ENCODE measurements at places on chromosomes 2 and 18.

DNA sequence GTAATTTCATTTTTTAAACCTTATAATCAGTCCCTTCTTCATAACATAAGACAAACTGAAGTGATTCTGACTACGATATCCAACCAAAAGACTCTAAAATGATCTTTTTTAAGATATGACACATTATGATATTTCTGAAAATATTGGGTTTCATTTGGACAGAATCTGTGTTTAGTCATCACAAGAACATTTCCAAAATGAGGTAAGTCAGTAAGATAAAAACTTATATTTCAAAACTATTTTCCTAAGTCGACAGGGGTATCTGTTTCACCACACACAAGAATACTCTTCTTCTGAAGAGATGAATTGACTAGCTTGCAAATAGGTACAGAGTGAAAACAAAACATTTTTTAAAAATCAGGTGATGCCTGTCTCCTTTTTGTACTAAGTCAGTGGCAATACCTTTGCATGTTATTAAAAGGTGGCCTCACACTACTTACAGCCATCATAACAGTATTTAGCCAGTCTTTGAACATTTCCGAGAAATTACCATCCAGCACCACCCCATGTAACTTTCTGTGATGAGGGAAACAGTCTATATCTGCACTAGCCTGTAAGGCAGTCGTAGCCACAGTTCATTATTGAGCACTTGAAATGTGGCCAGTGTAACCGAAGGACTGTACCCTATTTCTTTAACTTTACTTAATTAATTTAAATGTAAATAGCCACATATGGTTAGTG lies 13.5 kb downstream of the STK39 start:
- no peak for DNase-seq

DNA sequence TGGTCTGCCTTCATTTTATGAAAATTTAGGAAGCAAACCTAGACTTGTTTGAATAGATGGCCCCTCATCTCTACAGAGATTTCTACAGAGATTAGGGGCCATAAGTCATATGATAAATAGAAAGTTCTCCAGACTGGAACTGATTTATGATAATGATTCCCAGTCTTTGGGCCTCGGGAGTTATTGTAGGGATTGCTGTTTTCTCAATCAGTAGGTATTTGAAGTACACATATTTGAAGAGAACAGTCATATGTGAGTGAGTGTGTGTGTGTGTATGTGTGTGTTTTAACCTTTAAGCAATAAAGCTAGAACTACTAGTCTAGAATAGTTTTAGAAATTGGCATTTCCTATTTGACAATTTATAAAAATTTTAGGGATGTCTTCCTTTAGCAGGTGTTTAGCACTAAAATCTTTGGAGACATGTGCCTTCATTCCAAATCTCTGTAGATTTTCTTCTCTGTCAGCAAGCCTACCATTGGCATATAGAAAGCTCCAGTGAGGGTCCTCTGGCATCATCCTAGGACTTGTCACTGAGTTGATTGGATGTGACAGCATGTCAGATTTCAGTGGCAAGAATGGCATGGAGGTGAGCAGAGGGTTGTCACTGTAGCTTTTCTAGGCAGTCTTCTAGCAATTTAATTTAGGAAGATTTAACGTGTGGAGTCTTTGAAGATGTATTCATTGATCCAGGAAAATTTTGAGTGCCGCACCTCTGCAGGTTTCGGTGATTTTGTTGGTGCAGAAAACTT lies 71.2 kb downstream of the MYO1B start:
- no peak for DNase-seq

DNA sequence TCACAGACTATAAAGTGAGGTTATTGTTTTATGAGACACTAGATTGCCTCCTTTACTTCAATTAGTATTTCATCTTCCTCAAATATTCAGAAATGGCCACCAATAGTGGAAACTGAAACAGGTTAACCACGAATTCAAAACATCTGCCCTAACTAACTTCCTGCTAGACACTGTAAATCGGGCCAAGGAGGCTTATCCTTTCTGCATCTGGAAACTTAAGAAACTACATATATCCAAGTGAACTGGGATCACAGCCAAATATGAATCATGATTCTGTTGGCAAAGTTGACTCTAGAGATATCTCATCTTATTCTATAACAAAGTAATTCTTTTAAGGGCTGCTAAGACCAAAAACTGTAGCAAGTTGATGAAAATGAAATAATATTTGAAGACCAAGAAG lies 136.6 kb upstream of the ZC3H15 start:
- DNase-seq, result no peak

DNA sequence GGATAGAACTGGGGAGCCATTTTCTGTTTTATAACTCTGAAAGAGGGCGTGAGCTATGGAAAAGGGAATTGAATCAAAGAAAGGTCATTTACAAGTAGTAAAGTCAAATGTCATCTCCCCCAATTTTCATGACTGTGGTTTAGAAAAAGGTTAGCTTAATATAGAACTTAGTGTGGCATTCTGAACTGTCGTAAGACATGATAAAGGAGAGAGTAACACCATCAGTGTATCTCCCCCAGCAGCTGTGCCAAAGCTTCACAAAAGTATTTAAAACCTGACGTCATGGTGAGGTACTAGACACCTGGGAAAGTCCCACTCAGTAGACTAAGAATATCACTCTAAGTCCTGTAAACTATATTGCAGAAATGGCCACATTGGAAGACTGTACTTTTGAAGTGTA lies 5.8 kb upstream of the IKZF2 start:
- DNase-seq, result no peak

DNA sequence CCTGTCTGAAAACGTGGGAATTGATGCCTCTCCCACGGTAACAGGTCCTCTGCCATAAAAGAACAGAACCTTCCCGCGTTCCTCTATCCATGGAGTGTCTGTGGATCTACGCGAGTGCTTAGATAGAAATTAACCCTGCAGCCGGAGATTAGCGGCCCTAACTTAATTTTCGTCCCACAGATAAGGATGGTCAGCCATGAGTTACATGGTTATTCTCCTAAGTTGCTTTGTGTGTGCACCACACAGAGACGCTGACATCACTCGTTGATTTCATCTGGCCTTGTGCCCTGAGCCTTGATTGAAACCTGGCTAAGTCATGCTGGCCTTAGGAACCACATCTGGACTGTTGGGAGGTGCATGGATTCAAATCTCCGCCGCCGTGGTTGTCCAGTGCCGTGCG lies 132.1 kb downstream of the GBX2 start:
- no peak for DNase-seq

- no peak for DNase-seq
Observed at GRCh38 chr2:26314243-26314642, 31.7 kb upstream of the SELENOI start.

DNA sequence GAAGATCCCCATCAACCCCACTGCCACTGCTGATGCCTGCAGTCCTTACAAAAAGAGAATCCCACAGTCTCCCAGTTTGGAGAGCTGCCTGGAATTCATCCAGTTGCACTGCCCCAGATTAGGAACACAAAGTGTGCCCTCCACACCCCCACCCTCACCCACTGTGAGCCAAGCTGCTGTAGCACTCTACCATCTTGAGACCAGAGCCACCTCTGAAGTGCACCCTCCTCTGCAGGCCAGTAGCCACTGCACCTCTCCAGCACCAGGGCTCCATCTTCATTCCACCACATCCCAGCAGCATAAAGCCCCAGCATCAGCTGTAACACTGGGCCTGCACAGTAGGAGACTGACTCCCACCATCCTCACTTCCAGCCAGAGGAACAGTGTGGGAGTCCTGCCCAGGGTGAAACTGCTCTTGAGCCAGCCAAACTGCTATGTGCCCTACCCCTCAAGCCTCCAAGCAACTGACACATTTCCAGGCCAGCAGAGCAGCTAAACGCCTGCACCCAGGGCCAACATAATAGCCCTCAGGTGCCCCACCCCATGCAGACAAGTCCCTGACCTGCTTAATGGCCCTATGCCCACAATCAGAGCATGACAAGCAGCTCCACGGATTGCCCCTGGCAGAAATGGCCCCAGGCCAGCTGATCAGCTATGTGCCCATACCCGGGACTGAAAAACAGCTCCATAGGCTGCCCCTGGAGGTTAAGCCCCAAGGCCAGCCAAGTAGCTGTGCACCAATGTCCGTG lies 206.0 kb downstream of the ATAD2B start:
- DNase-seq, result no peak

GRCh38 chr18:7778181-7778580 lies 211.1 kb downstream of the PTPRM start:
- no peak for DNase-seq

DNA sequence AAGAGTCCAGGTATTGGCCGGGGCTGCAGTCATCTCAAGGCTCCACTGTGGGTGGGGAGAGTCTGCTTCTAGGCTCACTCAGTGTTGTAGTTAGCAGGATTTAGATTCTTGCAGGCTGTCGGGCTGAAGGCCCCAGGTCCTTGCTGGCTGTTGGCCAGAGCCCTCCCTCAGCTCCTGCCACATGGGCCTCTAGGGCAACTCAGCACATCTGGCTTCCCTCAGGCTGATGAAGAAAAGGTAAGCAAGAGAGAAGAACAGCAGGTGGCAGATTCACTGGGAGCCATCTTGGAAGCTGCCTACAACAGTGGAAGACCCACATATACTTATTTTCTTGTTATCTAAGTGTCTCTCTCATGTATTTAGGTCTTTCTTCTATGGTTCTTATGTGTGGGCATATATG lies 4.3 kb downstream of the MRPS9 start:
- DNase-seq, result no peak

- no peak for DNase-seq
Observed at GRCh38 chr2:112155331-112156151, 17.4 kb downstream of the FBLN7 start.

- no peak for DNase-seq
Observed at GRCh38 chr18:67590571-67591141, 74.1 kb upstream of the DSEL start.

DNA sequence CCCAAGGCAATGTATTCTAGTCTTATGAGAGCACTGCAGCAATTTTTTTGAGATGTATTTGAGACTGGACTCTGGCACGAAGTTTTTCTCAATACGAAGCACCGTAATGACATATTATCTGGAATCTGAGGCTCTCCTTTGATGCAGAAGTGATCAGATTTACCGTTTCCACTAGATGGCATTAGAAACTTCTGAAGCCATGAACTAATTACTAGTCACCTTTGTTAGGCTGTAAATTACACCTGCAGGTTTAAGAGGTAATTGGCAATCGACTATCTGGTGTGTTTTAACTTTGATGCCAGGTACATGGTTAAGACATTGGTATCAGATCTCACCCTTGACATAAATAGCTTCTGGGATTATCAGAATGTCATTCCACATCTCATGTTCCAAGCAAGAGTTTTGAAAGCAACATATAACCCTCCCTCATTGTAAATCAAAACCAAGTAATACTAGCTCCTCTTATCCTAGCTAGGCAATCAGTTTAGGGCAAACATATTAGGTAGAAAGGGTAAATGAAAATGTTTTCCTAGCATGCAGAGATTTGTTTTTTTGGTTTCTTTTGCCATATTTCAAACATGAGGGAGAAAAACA lies 254.6 kb upstream of the SPRED2 start:
- no peak for DNase-seq

DNA sequence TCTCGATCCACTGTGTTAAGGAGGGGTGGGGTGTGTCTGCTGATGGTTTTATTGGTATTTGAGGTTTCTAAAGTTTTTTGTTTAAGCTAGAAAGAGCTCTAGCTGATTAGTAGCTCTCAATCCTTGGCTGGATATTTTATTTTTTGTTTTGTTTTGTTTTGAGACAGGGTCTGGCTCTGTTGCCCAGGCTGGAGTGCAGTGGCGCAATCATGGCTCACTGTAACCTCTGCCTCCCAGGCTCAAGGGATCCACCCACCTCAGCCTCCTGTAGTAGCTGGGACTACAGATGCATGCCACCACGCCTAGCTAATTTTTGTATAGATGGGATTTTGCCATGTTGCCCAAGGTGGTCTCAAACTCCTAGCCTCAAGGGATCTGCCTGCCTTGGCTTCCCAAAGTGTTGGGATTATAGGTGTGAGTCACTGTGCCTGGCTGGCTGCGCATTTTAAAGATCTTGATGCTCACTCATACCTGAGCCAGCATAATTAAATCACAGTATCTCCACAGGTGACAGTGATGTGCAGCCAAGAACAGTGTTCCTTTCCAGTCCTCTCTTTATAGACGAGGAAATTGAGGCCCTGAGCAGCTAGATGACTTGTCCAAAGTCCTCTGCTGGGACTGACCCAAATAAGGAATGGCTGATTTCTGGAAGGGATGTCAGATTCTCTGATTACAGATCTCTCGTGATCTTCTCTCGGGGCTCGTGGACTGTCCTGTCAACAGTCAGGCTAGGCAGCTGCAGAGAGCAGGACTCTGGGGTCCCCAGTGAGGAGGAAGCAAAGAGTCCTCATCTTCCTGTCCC lies 44.5 kb downstream of the SPTBN1 start:
- DNase-seq, result no peak

- no peak for DNase-seq
Observed at GRCh38 chr2:63131196-63131595, 80.6 kb downstream of the OTX1 start.

DNA sequence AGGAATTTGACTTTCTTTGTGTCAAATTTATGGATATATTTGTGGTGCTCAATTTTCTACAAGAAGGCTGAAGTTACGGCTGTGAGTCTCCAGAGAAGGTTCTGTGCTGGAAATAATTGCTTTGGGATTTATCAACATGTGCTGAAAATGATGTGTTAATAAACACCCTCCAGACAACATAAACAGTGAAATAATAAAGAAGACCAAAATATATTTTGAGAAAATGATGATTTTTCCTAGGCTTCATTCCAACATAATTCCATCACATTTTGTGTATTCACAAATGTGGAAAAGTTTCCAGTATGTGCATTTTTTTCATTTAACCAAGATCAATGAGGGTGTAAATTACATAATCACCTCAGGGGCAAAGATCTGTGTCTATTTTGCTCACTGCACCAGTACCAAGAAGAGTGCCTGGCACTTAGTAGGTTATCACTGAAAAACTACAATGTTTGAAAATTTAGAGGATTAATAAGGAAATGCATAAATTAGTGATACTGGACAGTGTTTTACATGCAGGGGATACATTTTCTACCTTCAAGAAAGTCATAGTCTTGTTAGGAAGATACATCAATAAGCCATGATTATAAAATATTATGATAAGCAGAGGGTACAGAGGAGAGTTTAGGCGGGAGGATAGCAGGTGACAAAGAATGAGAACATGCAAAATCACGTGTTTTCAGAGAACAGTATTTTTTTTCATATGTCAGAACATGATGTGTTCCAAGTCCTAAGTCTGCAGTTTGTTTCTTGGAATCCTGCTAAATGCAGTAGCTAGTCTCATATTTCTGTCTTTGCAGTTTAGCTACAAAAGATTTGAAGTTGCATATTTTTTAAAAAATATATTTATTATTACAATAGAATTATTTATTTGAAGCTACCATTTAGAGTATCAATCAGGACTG lies 127.6 kb upstream of the DLGAP1 start:
- DNase-seq, result no peak

DNA sequence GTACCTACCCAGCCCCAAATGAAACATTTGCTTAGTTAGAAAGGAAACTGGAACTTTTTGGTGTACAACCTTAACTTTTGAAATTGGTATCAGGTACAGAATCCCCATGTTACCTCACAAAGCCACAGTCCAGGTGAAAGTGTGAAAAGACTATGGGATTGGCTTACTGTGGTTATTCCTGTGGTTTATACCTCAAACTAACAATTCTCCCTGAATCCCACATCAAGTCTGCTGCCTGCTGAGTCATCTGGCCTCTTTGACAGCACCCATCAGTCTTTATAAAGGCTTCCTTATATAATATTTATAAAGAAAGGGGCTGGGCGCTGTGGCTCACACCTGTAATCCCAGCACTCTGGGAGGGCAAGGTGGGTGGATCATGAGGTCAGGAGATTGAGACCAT lies 164.6 kb downstream of the TMEM247 start:
- DNase-seq, result no peak

All from activated T-cell treated with anti-CD3 and anti-CD28 coated beads for 4 hours (primary cell).